ENCODE measurements at places on chromosomes 3 and 15.

DNA sequence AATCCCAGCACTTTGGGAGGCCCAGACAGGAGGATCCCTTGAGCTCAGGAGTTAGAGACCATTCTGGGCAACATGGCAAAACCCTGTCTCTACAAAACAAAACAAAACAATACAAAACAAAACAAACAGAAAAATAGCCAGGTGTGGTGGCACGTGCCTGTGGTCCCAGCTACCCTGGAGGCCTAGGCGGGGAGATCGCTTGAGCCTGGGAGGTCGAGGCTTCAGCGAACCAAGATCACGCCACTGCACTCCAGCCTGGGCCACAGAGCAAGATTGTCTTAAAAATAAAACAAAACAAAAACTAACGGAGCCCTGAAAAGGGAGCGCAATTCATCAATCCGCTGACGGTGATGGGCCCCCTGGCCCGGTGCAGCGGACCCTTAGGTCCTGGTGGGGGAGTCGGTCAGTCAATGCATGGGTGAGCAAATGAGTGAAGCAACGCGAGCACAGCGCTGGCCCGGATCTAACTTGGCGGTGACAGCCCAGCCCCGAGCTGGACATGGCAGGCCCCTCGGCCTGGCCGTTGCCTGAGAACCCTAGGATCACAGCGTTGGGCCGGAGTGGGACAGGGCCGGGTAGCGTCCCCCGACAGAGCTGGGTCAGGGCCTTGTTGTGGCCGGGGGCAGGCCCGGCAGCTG lies 52.4 kb upstream of the BLM start:
- peak; percentile 75 for DNase-seq

- DNase-seq, result no peak
Observed at GRCh38 chr3:174397848-174398247, 461.3 kb upstream of the NAALADL2 start.

GRCh38 chr15:80695911-80696661 lies 976 bp downstream of the ABHD17C start:
- DNase-seq, result no peak

GRCh38 chr15:31811641-31812040 lies 218.7 kb upstream of the CHRNA7 start:
- no peak for DNase-seq

DNA sequence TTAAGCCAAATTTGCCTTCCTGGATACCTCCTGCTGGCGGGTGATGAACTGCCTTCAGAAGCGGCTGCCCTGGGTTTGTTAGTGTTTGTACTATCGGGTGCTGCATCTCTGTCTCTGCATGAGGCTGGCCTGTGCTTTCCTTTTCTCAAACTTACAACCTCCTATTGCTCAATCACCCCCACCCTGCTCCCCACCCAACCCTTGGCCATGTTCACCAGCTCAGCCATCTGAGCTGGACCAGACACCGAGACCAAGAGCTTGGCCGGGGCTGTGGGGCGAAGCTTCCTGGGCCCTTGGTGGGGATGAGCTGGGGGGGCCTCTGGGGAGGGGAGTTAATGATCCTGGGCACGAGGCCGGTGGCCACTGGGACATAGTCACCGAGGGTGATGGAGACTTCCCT lies 16.8 kb upstream of the FBLN2 start:
- DNase-seq, result no peak

DNA sequence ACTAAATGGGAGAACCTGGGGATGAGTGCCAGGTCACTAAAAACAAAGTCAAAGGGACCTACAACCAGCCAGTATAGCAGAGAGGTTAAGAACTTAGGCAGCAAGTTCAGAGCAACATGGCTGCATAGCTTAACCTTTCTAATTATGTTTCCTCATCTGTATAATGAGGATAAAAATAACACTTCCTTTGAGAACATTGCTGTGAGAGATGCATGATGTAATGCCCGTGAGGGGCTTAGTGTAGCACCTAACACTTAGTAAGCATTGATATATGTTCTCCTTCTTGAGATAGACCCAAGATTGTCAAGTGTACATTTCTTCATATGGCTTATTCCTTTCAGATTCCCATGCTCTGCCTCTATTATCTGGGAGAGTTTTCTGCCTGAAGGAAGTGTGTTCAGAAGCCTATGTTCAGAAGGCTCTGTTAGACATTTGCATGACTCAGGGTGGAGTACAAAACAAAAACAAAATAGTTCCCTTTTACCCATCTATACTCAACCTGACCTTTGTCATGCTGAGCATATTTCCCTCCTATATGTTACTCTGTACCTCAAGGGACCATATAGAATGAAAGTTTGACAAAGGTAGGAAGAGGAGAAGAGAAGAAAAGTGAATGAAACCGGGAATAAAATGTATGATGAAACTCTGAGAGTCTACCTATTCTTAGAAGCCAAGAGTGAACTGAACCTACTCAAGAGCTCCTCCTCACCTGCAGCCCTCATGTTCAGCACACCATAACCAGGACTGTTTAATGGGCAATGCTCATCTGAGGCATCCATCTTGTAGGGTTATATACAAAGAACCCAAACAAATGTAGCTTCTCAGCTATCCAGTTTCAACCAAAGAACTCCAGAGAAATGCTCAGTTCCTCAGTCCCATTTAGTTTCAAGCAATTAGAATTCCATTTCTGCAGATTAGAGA lies 70.7 kb upstream of the KCNMB2 start:
- no peak for DNase-seq

GRCh38 chr15:67242708-67243111 lies 11.8 kb downstream of the AAGAB start:
- DNase-seq, result no peak

DNA sequence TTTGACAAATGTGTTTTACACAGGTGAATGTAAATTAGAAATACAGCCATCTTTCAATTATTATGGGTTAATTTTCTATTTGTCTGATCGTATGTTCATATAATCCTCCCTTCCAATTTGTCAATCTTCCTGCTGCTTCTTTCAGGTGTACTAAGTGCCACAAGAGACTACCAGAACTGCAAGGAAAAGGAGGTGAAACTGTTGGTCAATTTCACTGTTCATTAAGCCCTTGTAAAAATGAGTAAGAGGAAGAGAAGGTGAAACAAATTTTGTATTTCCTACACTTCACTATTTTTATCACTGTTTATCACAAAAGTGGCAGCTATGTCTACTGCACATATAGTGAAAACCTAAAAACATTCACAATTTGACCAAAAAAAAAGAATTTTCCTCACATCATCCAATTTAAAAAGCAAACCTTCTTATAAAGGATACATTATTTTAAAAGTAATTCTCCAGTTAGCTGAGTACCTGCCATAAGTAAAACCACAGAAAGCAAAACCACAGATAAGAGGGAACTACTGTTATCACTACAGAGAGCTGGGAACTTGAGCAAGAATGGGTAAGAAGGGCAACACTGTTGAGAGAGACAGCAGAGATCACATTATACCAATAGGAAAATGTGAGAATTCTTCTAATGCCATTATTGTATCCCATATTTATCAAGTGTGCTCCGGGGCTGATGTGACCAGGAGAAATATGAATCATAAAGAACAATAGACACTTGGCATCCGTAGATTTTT lies 163.0 kb downstream of the TBC1D5 start:
- no peak for DNase-seq

- DNase-seq, result no peak
Observed at GRCh38 chr3:122562923-122563716, 980 bp downstream of the PARP9 start.

- peak; percentile 63 for DNase-seq
Observed at GRCh38 chr3:49717211-49717958, 2.1 kb downstream of the AMIGO3 start.

- DNase-seq, result no peak
Observed at GRCh38 chr15:82751308-82751707, 41.6 kb upstream of the AP3B2 start.

DNA sequence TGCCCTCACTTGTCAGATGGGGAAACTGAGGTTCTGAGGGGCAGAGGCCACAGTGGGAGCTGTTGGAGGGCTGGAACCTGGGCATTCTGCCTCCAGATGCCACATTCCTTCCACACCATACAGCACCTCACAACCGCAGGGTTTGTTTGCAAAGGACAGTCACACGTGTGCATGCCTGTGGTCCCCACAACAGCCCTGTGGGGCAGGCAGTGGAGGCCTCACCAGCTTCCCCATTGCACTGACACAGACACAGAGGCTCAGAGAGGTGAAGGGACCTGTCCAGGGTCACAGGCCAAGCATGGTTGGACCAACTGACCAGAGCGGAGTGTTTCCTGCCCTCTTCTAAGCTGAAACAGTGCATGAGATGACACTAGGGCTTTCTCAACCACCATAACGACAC lies 75.2 kb upstream of the SEC13 start:
- no peak for DNase-seq

DNA sequence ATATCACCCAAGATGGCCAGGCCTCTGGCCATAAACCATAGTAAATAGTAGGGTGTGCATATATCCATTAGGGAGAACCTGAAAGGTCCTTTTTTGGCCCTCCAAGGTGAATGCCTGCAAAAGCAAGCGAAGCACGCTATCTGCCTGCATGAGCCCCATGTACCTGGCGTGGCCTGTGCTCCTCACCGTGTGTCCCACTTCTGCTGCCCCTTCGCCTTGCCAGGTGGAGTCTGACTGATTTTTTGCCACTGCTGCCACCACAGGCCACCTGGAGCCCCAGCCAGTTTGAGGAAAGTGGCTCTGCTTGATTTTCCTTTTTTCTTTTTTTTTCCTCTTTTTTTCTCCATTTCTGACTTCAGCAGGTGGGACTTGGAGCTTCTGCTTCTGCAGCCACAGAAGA lies 139.7 kb downstream of the SNRPN start:
- DNase-seq, result no peak

DNA sequence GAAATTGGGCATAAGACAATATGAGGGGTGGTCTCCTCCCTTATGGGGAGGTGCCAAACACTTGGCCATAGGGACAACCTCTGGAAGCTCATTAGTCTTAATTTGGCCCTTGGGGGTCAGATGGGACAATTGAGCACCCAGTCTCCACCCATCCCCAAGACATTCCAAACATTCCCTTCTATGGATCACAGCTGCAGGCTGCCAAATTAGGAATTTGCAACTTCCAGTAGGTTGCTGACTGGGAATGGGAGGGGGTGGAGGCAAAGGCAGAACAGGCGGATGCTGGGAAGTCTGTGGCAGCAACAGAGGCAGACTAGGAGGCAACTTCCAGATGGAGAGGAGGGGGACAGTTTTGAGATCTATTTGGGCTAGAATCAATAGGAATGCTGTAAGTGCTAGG lies 1.4 kb upstream of the PDHB start:
- no peak for DNase-seq

GRCh38 chr15:72231833-72232478 lies 966 bp upstream of the PKM start:
- no peak for DNase-seq

GRCh38 chr15:72197460-72198355 lies at the start of gene GRAMD2A:
Gene GRAMD2A, minus strand, starts transcription at chr15:72197787.
- DNase-seq, result no peak

GRCh38 chr15:74281147-74282133 lies 45.3 kb downstream of the CCDC33 start:
- DNase-seq, result no peak

DNA sequence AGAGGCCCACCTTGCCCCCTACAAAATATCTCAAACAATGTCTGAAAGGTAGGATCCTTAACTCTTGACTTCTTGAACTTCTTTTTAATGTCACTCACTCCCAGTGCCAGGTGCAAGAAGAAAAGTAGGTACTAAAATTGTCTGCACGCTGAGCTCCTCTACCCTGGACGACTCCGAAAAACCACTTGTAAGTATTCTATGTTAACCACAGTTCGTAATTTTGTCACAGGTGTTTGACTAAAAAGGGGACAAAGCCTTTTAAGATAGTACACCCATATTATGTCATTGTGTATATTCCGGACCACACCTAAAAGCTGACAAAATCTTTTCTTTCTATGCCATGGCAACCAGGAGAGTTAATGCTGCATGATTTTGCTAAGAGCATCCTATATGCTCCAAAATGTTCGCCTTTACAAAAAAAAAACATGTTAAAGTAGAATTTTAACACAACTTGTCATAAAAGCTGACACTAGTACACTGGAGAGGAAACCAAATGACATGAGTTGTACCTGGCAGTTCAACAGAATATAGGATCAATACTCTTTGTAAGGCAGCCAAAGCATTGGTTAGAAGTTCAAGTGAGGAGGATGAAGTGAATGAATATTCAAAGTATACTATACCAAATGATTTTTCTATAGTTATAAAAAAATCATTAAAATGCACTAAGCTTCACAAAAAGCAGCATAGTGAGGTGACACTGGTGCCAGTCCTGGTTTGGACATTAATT lies 210.5 kb downstream of the FOXP1 start:
- no peak for DNase-seq

GRCh38 chr3:49666592-49666991 lies 7.6 kb upstream of the APEH start:
- DNase-seq, result no peak

GRCh38 chr3:194136519-194137007 lies 615 bp downstream of the HES1 start:
- no peak for DNase-seq

GRCh38 chr15:63212050-63213004 lies 22.9 kb downstream of the RAB8B start:
- no peak for DNase-seq

DNA sequence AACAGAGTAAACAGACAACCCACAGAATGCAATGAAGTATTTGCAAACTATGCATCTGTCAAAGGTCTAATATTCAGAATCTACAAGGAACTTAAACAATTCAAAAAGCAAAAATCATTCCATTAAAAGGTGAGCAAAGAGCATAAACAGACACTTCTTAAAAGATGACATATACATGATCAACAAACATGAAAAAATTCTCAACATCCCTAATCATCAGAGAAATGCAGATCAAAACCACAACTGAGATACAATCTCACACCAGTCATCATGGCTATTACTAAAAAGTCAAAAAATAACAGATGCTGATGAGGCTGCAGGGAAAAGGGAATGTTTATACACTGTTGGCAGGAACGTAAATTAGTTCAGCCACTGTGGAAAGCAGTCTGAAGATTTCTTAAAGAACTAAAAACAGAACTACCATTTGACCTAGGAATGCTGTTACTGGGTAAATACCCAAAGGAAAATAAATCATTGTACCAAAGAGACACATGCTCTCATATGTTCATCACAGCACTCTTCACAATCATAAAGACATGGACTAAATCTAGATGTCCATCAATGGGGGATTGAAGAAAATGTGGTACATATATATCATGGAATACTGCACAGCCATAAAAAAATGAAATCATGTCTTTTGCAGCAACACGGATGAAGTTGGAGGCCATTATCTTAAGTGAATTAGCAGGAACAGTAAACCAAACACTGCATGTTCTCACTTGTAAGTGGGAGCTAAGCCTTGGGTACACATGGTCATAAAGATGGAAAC lies 393.3 kb upstream of the CBLB start:
- no peak for DNase-seq

GRCh38 chr3:146747928-146748327 lies 142.8 kb upstream of the PLSCR5 start:
- no peak for DNase-seq

- DNase-seq, result no peak
Observed at GRCh38 chr15:44081026-44082013, 113.8 kb downstream of the FRMD5 start.
